ENCODE measurements at places on chromosomes 5 and 9. TPM values are rescaled to one million over a fixed set of nuclear protein-coding genes. Genes with fewer than 3 reads are reported as not detected.

- H3K4me3 ChIP-seq = no peak overlapping the region
- H3K36me3 ChIP-seq = no peaks in the 10 kb centered on the region
- H3K4me1 ChIP-seq = peaks cover 9% of the 10 kb centered on the region
- DNase-seq = no peak
- H3K27ac ChIP-seq = no peak overlapping the region
Measured at GRCh38 chr5:51395666-51396356, 12.6 kb downstream of the ISL1 start.

DNA sequence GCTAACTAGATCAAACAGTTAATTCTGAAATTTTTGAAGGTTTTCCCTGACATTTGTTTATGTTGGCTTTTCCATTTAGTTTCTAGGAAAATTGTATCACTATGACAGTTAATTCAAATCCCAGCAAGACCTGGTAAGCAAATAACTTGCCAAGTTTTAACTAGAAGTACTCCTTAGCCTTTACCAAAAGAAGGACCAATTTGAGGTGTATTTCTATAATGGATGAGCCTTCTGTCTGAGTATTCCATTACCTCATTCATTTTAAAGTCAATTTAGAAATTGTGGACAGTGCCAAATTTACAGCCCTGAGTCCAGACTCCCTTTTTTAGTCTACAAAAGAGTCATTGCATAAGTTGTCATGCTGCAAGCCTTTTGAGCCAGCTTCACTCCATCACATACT, 687.6 kb downstream of the CETN3 start:
- no peak overlapping the region for H3K27ac ChIP-seq
- no peak overlapping the region for H3K4me3 ChIP-seq
- no peaks in the 10 kb centered on the region for H3K27me3 ChIP-seq
- no peak for DNase-seq
- no peaks in the 10 kb centered on the region for H3K36me3 ChIP-seq

DNA sequence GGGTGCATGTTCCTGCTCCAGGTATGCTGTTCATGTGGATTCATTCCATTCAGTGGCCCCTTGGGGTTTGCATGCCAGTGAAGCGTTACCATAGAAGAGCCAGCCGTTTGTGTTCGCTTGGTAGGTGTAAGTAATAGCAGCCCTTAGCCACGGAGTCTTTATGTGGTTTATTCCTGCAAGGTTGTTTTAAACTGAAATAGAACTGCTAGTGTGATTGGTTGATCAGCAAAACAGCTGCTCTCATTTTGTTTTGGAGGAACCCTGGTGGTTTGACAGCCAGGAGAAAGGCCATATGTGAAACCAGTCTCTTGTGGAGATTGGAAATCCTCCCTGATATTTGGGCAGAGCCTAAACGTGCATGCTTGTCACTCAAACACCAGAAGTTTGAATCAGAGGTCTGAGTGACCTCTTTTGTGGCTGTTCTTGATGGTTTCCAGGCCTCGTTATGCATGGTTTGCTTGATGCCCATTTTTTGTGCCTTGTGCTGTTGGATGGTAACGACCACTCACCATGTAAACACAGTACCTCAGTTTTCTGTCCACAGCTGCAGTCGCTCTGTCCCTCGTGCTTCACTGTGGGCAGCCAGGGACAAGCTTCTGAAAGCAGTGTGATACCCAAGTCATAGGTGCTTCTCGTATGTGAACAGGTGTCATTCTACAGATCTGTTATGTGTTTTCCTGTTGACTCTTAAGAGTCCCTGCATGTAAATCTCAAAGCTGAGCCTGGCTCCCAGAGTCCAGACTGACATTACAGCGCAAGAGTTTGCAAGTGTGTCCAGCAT, 58.3 kb upstream of the NXNL2 start:
- no peak overlapping the region for H3K27ac ChIP-seq
- no peaks in the 10 kb centered on the region for H3K36me3 ChIP-seq
- no peaks in the 10 kb centered on the region for H3K4me1 ChIP-seq
- H3K27me3 ChIP-seq = no peaks in the 10 kb centered on the region
- no peak for DNase-seq
- no peak overlapping the region for H3K4me3 ChIP-seq

DNA sequence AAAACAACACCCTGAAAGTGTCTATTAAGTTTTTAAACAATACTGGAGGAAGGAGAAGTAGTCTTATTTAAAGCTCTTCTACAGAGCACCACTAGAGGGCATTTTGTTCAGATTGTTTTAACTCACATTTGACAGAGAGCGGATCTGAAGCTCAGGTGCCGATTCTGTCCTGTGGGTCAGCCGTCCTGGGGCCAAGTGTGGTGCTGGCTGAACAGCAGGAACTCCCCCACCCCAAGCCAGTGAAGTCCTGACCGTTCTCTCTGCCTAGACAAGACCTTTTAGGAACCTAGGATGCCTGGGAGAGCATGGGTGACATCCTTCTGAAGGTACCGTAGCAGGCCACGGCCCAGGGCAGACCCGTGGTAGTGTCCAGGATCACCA, 3.9 kb downstream of the EXOC3 start:
- peaks cover 24% of the 10 kb centered on the region for H3K4me1 ChIP-seq
- H3K27me3 ChIP-seq = no peaks in the 10 kb centered on the region
- no peak overlapping the region for H3K4me3 ChIP-seq

GRCh38 chr9:16450578-16450977, 419.9 kb downstream of the BNC2 start:
- no peaks in the 10 kb centered on the region for H3K36me3 ChIP-seq
- no peak overlapping the region for H3K27ac ChIP-seq
- H3K27me3 ChIP-seq = no peaks in the 10 kb centered on the region
- H3K4me3 ChIP-seq = no peak overlapping the region
- no peak for DNase-seq
- peaks cover 46% of the 10 kb centered on the region for H3K4me1 ChIP-seq

- no peaks in the 10 kb centered on the region for H3K27me3 ChIP-seq
- DNase-seq = no peak
- peaks cover 38% of the 10 kb centered on the region for H3K4me1 ChIP-seq
- H3K27ac ChIP-seq = peak overlapping the region; percentile 92
Measured at GRCh38 chr5:219460-219863, 1.3 kb downstream of the SDHA start.

DNA sequence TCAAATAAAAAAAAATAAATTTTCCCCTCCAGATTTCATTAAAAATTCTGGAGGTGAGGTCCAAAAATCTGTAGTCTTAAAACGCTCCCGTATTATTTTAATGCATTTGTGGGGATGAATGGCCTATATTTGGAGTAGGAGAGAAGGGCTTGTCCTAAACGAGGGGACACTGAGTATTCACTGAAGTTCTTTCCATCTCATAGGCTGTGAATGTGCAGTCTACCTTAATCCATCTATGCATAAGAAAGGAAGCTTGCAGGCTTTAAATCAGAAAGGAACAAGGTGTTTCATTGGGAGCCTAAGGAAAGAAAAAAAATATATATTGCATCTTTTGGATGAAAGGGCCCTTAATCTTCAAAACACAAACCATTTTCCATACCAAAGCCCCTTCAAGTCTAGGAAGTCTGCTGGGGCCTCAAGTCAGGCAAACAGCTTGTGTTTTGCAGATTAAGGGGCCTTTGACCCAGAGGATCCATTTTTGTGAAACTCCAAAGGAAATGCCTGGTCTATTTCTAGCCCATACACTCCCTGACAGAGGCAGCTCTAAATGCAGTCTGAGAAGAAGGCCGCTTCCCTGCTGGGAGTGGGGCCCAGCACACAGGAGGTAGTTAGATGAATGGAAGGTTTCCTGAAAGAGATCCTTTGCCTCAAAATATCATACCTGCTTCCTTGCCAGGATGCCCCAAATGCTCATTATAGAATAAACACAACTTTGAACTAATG, 35.6 kb downstream of the BRINP1 start:
- DNase-seq = no peak
- H3K36me3 ChIP-seq = no peaks in the 10 kb centered on the region
- no peaks in the 10 kb centered on the region for H3K27me3 ChIP-seq
- no peaks in the 10 kb centered on the region for H3K4me1 ChIP-seq
- H3K4me3 ChIP-seq = no peak overlapping the region

GRCh38 chr5:99005506-99005905, 76.7 kb upstream of the CHD1 start:
- no peaks in the 10 kb centered on the region for H3K4me1 ChIP-seq
- H3K4me3 ChIP-seq = no peak overlapping the region
- H3K27me3 ChIP-seq = no peaks in the 10 kb centered on the region
- no peak overlapping the region for H3K27ac ChIP-seq
- no peak for DNase-seq

The CYSRT1 gene
- total RNA-seq = 0.33 TPM

The UGT3A1 gene
- not detected for total RNA-seq

The SHROOM1 gene
- total RNA-seq = 4.2 TPM

All from sigmoid colon (tissue), 7 donors.